SJCRH30 (cell line): ENCODE measurements at places on chromosomes 13 and 19. TPM values are rescaled to one million over a fixed set of nuclear protein-coding genes. Genes with fewer than 3 reads are reported as not detected.
A peak's percentile ranks its signal among the peaks of the same experiment; 100 is the strongest.

The C19orf67 gene
- not detected in 2 replicates for total RNA-seq

The RYR1 gene
- total RNA-seq, result 12.4 and 19.1 TPM in 2 replicates

- DNase-seq, result no peak
Observed at GRCh38 chr19:7932276-7932929, 6.5 kb upstream of the CTXN1 start.

DNA sequence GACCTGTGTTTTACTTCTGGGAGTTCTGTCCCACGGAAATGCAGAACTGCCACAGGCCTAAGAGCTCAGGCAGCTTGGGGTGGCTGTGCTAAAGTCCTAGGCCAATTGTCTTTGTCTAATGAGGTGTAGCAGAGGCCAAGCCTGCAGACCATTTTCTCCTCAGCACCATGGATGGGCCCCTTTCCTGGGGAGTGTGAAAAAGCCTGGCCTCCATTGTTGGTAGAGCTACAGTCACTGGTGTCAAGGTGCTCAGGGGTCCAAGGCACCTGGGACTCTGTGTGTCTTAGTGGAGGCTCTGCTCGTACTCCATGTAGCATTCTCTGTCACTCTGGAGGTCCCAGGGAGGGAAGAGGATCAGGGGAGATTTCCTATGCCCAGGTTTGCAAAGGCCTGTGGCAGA, 329.6 kb downstream of the SLITRK5 start:
- no peak for DNase-seq

GRCh38 chr19:4052993-4053422, 13.7 kb downstream of the ZBTB7A start:
- DNase-seq, result no peak

DNA sequence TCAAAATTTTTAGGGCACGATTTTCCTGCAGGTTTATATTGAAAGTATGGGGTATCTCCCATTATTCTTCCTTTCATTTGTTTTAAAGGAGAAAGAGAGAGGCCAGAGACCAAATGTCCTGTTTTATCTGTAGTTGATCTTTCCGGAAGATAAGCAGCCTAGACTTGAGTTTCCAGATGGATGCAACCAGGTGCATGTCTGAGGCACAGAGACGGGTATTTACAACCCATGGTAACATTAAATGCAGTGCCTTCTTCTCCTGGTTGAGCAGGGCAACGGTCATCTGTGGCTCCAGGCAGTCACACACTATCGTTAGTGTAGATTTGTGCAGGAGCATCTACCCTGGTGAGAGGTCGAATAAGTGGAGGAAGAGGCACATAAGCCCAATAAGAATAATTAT, 1507.1 kb downstream of the UQCRFS1 start:
- peak; percentile 90 for DNase-seq

- DNase-seq, result no peak
Observed at GRCh38 chr13:72692884-72693514, 34.4 kb downstream of the MZT1 start.

- no peak for DNase-seq
Observed at GRCh38 chr13:28641600-28641926, 17.4 kb upstream of the POMP start.

- no peak for DNase-seq
Observed at GRCh38 chr13:41978007-41978406, 17.1 kb upstream of the VWA8 start.
